Caco-2 (cell line): ENCODE measurements at places on chromosomes 6 and 20. TPM values are rescaled to one million over a fixed set of nuclear protein-coding genes. Genes with fewer than 3 reads are reported as not detected.

LPA gene
- total RNA-seq: not detected in 2 replicates

KIAA0408 gene
- total RNA-seq: not detected in 2 replicates

ANKRD60 gene
- not detected in 2 replicates for total RNA-seq

RSPH4A gene
- 0.20 and 0.23 TPM in 2 replicates for total RNA-seq

TRDN gene
- total RNA-seq: not detected in 2 replicates

DEFB121 gene
- not detected in 2 replicates for total RNA-seq

ATAT1 gene
- total RNA-seq: 17.9 and 19.7 TPM in 2 replicates

SIRPB2 gene
- not detected in 2 replicates for total RNA-seq

PPP1R14C gene
- 2.4 and 2.5 TPM in 2 replicates for total RNA-seq

GRCh38 chr6:129844118-129844891 is 16.8 kb downstream of the TMEM244 start:
- peak; percentile 2 for DNase-seq

GRCh38 chr6:13952101-13952500 is 27.3 kb downstream of the RNF182 start:
- no peak for DNase-seq

GRCh38 chr6:44489910-44490604 is 102.6 kb downstream of the CDC5L start:
- DNase-seq: no peak

- no peak for DNase-seq
Measured at GRCh38 chr6:2938632-2939083, 32.7 kb downstream of the SERPINB6 start.

DNA sequence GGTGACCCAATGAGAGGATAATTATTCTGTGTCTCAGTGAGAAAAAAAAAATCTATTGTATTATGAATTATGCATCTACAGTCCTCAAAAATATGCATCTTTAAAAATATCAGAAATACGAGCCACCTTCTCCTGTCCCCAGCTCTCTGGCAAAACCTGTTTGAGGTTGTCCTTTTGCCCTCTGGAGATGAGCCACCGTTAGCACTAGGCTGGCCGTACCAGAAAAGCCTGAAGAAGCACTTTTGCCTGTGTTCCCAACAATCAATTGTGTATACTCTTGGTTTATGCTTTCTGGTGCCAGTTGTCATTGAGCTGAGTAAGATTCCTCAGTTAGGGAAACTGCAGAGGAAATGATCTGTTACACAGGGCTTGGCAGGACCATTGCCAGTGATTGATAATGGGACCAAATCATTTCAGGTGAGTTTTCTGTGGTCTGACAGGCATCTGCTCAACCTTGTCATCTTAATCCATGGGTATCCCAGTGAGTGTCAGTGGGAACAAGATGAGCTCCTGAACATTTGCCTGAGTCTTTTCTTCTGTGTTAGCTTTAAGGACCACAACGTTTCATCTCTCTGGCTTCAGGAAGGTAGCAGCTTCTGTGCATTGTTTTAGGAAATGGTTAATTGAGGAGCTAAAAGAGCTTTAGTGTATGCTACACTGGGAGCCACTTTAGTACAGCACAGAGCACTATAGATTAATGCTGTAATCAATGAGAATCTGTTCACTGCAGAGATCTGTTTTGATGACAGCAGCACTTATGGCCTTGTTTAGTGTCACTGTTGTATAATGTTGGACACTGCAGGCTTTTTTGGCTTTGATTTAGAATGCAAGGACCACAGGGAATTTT is 330.1 kb downstream of the RIMS1 start:
- peak; percentile 47 for DNase-seq

GRCh38 chr6:126033696-126034095 is 47.4 kb downstream of the TRMT11 start:
- peak; percentile 68 for DNase-seq

GRCh38 chr6:136244061-136244616 is 6.0 kb downstream of the MTFR2 start:
- DNase-seq: no peak

DNA sequence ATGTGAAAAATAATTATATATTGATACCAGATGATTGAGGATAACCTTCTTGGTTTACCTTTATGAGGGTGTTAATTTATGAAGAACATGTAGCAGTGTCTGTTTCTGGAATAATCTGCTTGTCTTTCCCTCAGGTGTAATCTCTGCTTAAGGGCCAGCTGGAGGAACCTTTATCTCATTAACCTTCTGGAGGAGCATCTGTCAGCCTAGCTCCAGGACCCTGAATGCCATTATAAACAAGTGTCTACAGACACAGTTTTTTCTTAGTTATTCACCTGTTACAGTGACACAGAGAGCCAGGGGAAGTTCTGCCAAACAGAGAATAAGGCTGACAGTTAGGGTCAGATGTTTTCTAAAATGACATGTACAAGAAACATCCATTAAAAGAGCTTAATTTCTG is at the start of gene IMPG1:
Gene IMPG1 (minus strand): TSS at position 101 of the 400 bp plus-strand sequence. CDS start 174 bp downstream, outside the sequence.
- DNase-seq: no peak

DNA sequence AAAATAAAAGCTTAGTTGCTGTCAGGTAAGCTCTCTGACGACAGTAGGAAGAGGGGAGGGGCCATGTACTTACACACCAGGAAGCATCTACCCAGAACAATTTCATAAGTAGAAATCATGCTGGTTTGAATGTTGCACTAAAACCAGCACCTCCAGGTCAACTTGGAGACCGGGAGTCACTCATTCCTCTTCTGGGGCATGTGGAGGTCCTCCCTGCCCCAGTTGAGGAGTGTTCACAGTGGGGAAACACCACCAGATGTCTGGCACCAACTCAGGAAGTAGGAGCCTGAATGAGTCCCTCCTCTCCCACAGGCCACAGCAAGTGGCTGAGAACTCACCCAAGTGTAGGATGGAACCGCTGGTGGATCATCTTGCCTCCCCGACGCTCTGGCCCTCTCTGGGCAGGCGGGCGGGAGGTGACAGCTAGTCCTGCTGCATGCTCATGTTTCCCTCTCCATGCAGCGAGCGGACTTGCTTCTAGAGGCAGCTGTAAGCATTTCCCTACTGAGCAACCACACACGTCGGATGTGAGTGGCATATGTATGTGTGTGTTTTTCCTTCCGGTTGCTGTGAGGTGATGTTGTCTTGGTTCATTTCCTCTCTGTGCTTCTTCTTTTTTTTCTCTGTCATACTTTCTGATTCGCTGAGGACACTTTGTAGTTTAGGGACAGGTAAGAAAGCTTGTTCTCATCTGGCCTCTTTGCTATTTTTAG is 149.5 kb upstream of the NEDD9 start:
- no peak for DNase-seq

DNA sequence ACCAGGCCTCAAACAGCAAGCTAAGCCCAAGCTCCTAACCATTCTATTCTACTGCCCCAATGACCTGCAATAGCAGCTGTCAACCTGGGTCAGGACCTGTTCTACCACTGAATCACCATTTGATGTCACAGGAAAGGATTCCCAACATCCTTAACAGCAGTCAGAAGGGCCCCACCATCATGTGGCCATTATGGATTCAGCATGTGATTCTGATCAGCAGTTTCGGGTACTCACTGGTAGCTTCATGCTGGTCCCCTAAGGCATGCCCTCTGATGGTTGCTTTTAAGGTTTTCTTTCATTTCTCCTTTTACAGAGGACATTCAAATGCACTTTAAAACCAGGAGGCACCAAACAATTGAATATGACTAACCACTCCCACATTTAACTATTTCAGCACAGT is 37.3 kb upstream of the MAP7 start:
- DNase-seq: no peak

- DNase-seq: peak; percentile 11
Measured at GRCh38 chr6:121791396-121792315, 356.2 kb downstream of the GJA1 start.

- no peak for DNase-seq
Measured at GRCh38 chr6:93515736-93516135, 96.4 kb upstream of the EPHA7 start.

DNA sequence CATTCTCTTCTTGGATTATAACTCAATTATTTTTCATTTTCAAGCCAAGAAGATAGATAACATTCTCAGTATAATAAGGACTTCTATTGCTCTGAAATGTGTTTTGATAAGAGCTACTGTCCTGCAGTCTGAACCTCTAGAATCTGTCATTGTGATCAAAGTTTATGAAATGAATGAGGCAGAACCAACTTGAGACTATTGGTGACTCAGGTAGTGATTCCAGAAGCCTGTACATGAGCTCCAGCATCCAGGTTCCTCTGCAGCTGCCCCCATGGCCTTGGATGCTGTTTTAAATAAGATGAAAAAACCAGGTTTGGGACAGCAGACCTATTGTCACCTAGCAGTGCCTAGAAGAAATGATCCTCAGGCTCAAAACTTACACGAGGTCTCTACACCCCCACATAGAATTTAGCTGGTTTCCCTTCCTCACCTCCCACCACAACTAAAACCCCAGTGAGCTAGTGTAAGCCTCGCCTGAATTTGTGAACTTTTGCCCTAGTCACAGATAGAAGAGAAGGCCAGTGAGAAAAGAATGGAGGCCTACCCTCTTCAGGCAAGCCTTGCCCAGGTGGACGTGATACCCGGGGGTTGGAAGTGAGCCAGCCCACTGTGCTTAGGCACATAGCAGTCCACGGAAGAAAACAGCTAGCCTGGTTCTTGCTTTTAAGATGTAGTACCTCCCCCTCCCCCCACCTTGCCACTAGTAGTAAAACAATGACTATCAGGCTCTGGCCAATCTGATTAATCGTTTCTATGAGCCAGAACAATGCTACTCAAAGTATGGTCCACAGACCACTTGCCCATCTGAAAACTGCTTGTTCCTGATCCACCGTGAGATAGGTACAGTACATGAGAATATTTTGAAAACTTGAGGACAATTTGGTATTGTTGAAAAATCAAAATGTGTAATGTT is 73.0 kb upstream of the SYNJ2 start:
- DNase-seq: no peak

DNA sequence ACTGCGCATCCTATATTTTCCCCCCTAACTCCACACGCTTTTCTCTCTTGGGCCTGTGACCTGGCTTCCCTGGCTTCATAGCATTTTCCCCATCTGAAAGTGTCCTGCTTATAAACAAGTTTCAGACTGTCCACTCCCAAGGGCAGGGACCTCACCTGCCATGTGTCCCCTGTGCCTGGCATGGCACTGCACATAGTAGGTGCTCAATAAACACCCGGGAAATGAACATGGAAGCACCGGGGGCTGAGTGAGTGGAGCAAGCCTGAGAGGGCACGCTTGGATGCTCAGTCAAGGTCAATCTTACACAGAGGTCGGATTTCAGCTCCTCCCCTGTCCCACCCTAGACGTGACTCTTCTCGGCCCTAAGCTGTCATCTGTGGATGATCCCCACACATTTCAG is 96.9 kb downstream of the NFATC2 start:
- no peak for DNase-seq

DNA sequence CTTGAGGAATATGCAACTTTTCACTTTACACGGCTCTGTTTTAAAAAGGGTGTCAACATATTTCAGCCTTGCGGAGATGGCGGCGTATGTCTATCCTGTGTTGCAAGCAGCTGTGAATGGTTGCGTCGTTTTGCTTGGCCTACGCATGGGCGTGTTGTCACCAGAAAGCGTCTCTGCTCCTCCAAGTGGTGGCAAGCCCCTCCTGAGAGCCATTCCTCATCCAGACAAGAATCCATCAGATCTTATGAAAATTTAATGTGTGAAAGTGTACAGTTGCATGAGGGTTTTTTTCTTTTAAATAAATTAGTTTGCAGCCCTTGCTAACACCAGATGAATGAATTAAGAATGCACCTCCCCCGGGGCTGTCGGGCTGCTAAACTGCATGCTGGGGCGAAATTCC is 114.4 kb downstream of the PHACTR3 start:
- no peak for DNase-seq

DNA sequence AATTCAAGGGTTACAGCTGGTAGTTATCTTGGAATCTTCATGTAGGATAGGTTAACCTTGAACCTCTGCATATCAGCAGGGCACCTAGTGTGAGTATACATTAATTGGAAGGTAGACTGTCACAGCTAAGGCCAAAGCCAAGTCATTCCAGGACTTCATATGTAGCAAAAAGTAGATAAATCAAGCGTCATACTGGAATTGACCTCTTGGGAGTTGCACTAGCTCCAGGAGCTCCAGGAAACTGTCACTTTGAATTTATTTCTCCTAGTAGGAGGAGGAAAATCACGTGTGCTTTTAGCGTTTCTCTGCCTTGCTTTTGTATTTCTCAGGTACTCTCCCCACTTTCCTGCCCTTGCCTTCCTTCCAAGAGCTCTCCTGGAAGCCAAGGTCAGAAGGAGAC is 30.3 kb downstream of the RIPOR2 start:
- no peak for DNase-seq

GRCh38 chr6:111810294-111811131 is 62.7 kb downstream of the FYN start:
- no peak for DNase-seq

DNA sequence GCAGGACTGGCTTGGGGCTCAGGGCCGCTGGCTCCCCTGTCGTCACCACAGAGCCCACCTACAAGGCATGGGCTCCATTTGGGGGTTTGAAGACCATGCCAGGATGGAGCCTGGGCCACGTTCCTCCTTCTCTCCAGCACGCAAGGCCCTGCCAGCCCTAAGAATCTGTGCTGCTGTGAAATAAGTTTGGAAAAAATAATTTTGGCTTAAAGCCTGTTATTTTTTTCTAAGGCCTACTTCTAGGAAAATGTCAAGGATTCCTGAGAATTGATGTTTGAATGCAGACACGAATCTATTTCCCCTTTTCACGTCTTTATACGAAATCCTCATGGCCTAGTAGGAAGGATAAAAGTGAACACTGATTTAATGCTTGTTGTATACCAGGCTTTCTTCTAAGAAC is 107.5 kb downstream of the LRFN2 start:
- DNase-seq: no peak

DNA sequence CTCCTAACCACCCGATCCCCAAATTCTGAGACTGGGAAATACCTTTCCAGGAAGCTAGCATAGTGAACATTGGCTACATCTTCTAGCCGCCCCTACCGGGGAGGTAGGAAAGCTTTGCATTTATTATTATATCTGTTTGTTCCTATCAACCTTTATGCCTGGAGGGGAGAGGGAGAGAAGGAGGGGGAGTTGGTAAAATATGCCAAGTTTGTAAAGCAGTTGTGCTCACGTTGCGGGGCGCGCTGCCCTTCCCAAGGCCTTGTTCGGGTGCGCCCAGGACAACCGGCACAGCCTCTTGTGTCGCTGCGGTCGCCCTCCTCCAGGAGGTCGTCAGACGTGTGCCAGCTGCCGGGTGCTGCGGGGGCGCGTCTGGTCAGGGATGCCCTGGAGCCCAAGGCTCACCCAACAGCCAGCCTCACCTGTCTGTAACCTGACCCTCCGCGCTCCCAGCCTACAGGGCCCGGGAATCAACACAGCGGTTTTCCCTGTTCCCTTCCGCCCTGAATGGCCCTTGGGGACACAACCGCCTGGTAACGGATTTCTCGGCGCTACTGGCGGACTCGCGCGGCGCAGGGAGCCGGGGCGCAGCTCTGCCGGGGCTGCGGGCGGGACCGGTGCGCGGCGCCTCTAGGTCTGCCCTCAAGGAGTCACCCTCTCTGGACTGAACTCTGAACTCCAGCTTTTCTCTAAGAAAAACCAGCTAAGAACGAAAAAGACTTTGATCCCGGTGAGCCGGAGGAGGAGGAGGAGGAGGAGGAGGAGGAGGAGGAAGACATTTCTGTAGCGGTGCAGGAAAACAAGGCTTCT is 1.1 kb upstream of the OVOL2 start:
- peak; percentile 82 for DNase-seq

GRCh38 chr6:87655824-87656223 is 46.2 kb downstream of the AKIRIN2 start:
- DNase-seq: no peak

- DNase-seq: no peak
Measured at GRCh38 chr6:163460307-163460782, 45.8 kb downstream of the QKI start.

- no peak for DNase-seq
Measured at GRCh38 chr20:25082498-25082873, 545 bp upstream of the VSX1 start.
